ENCODE measurements at places on chromosomes 2 and 18.
A peak's percentile ranks its signal among the peaks of the same experiment; 100 is the strongest.

DNA sequence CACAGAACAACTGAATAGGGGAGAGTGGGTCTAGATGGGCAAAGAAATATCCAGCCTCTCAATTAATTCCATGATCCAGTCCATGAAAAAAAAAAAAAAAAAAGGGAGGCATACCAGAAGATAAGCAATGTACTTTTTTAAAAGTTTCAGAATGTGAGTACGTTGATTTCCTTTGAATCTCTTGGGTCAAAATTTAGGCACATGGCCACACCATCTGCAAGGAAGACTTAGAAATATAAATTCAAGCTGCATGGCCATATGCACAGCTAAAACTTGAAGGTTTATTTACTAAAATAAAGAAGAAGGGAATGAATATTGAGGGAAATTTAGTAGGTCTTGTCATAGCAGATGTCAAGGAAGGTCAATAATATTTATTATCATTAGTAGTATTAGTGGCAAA, 286.5 kb upstream of the CDH7 start:
- DNase-seq: no peak

GRCh38 chr2:74374509-74375205, 5.5 kb downstream of the DCTN1 start:
- peak; percentile 86 for DNase-seq

GRCh38 chr2:114784890-114785583, 342.6 kb downstream of the DPP10 start:
- no peak for DNase-seq

DNA sequence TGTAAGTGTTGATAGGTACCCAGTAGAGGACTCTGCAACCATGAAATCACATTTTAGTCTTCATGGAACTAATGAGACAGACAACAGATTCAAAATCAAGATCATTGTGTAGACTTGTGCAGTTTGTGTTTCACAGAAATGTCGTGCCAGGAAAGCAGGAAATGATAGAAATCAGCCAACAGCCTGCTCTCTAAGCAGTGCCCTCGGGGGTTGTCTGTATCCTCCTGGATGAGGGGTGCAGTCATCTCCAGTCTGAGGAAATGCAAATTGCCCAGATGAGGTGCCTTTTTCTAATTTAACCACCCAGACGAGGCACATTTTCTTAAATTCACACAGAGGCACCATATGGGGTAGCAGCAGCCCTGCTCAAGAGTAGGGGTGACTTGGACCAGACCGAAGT, 663.1 kb downstream of the XIRP2 start:
- DNase-seq: no peak

DNA sequence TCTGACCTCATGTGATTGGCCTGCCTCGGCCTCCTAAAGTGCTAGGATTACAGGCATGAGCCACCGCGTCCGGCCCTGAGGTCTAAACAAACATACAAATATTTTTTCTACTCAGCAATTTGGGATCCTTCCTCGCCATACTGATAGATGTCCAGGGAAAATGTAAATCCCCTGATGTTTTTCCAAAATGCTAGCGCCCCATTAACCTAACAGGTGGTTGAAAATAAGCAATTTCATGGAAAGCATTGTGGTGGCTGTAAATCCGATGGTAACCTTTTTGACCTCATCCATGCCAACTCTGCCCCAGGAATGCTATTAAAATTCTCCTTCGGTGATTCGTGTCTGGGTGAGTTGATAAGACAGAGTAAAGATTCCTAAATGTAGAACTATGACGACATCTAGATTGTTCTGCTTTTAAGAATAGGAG, 19.3 kb downstream of the GEMIN6 start:
- DNase-seq: no peak

- no peak for DNase-seq
Observed at GRCh38 chr18:21703241-21703820, 1.2 kb downstream of the ABHD3 start.

GRCh38 chr18:59265974-59266369, 7.3 kb downstream of the RAX start:
- DNase-seq: no peak

- no peak for DNase-seq
Observed at GRCh38 chr2:213696442-213696841, 412.2 kb downstream of the SPAG16 start.

DNA sequence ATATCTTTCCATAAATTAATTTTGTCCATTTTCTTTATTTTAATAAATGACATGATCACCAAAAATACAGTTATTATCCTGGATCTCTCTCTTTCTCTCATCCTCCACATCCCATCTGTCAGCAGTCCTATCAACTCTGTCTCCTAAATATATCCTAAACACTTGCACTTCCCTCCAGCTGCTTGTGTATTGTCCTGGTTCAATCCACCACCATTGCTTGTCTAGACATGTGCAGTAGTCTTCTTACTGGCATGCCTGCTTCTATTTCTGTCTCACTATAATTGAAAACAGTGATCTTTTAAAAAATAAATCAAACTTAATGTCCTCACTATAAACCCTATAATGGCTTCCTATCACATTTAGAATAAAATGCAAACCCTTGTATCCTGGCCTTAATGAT, 2168.6 kb upstream of the PIK3C3 start:
- DNase-seq: no peak

GRCh38 chr2:239839306-239839705, 185.8 kb downstream of the NDUFA10 start:
- DNase-seq: no peak

DNA sequence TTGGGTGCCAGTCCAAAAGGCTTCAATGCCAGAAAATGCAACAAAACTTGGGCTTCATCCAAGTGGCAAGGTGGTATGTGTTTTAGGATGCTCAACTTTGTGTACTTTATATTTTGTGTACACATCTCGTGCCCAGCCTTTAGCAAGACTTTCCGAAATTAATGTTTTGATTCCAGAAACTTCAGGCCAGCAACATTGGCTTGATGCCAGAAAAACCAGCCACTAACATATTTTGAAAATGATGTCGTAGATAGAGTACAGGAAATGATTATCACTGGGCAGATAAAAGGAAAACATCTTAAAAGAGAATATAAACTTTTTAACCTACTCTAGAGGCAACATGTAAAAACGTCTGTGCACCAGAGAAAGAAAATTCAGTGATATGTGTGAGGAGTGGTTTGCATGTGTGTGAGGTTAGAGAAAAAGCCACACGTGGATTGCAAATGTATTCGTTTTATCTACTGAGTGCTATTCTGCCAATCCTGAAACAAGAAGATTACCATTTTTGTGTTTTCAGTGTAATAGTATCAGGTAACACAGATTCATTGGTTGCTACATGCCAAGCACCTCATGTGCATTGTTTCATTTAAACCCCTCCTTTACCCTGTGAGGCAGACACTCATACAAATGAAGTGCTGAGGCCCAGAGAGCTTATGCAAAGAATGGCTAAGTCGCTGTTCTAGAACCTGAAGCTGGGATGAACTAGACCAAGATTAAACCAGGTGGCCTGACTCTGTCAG, 264.8 kb downstream of the C1D start:
- DNase-seq: no peak

DNA sequence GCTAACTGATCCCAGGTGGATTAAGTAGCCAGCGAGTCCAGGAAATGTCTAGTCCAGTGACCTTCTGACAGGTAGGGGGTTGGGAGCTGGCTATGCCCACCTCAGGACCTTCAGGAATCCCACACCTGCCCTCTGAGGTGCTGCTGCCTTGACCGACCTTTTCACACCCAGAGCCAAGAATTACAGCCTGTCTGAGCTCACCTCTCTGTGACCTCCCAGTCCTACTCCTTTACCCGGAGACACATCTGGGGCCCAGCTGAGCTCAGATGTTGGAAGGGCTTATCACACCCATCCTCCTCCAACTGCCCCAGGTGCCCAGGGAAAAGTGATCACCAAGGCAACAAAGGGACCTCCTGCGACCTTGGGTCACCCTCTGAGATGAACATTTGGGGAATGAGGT, 413.3 kb upstream of the TNP1 start:
- DNase-seq: no peak

DNA sequence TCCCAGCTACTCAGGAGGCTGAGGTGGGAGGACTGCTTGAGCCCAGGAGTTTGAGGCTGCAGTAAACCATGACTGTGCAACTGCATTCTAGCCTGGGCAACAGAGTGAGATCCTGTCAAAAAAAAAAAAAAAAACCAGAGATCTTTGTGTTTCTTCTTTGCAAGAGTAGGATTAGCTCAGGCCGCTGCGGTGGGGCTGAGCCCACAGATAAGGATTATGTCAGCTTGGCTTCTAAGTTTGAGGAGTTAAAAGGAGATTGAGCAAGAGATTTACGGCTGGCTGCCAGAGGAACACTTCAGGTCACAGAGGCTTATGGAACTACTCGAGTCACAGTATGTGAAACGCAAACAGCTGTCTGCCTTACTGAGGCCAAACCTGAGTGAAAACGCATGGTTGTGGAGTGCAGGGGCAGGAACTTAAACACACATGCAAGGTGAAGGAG, 146.7 kb upstream of the L3MBTL4 start:
- no peak for DNase-seq

DNA sequence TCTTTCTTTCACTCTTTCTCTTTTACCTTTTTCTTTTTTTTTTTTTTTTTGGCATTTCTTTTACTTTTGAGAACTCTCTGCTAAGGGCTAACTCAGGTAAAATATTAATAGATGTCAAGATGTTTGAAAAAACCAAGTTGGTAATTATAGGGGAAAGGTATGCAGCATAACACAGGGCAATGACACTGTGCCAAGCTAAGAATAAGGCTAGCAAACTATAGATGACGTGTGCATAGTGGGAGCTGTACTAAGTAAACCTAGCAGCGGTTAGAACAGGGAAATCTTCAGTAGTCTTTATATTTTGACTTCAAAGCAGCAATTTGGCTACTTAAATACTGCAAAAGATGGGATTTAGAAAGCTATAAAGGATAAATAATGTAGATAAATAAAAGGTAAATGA, 415.4 kb upstream of the RGPD4 start:
- no peak for DNase-seq

DNA sequence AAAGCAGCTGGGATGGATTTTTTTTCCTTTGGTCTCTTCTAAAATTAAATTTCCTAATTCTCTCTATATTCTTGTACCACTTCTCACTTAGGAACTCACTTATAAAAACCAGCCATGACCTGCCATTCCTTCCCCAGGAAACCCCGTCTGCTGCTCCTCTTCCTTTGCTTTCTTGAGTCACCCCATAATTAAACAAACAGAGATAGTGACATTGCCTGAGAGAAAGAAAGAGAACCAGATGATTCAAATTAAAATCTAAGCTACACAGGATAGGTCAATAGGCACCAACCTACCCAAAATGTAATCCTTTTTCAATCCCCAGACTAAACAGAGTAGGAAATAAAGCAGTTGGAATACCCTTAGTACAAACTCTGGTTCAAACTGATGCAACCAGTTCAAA, 9.7 kb downstream of the STK39 start:
- DNase-seq: no peak

GRCh38 chr2:132547090-132547687, 122.8 kb downstream of the LYPD1 start:
- peak; percentile 55 for DNase-seq

DNA sequence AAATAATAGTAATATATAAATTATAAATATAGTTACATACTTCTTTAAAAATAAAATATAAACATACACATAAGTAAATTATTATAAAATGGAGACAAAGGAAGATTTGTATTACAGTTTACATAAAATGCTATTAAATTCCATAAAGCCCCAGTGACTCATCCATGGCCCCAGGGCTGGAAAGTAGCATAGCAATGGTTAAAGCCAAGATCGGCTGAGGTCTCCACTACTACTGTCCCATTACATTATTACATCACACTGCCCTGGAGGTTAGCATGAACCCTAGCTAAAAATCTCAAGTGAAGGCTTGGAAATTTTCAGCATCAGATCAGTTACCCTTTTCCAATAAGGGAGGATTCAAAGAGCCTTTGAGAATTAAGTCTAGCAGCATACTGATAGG, 936.2 kb downstream of the DSC3 start:
- no peak for DNase-seq

DNA sequence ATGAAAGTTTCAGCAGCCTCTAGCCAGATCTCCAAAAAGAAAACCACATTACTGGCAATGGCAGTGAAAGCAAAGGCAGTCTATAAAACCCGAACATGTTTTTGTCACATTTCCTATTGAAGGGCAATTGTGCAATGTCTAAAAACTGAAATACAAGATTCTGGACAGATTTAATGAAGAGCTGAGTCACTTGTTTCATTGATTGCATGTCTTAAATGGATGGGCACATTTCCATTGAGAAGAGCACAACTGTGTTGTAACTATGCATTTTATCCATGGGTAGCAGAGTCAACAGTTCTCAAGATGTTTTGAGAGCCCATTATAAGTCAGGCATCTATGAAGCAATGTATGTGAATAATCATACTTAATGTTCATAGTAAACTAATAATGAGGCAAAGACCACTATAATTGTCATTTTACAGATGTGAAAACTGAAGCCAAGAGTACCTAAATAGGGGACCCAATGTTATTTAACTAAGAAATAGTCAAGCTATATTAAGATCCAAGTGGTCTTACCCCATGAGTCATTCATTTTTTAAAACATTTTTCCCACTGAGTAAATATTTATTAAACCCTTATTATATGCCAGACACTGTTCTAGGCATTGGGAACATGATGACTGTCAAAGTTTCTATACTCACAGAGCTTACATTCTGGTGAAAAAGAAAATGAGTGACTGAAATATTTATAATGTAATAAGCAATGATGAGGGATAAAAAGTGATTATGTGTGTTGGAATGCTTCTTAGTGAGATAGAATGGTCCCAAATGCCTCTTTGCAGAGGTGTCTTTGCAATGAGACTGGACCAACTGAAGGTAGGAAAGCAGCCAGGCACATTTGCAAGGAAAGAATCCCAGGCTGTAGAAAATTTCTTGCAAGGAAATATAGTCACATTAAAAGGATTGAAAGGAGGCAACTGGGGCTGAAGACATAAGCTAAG, 818.9 kb upstream of the ACVR2A start:
- no peak for DNase-seq

DNA sequence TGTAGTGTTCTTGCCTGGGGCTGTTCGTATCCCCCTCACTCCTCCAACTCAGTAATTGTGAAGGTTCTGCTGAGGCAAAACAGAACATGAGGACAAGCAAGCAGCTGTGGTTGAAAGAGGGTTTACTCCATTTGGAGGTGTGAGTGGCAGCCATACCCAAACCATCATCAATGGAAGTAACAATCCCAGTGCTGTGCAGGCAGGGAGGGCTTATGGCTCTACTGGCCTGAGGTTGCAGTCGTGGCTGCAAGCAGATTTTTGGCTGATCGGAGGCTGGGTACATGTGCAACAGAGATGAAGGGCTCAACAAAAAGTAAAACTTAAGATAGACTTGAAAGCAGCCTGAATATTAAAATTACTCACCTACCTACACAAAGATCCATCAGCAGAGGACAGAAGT, 13.2 kb downstream of the SRSF7 start:
- no peak for DNase-seq

- no peak for DNase-seq
Observed at GRCh38 chr2:128593879-128594650, 275.4 kb upstream of the HS6ST1 start.

GRCh38 chr2:185796758-185797157, 58.2 kb downstream of the FSIP2 start:
- DNase-seq: no peak

- no peak for DNase-seq
Observed at GRCh38 chr2:433216-433615, 145.3 kb upstream of the ALKAL2 start.
